ENCODE measurements at places on chromosomes 2 and 18.

- DNase-seq, result no peak
Observed at GRCh38 chr2:240420206-240421104, 15.0 kb upstream of the GPC1 start.

GRCh38 chr2:53609551-53609950 is 158.1 kb upstream of the CHAC2 start:
- no peak for DNase-seq

DNA sequence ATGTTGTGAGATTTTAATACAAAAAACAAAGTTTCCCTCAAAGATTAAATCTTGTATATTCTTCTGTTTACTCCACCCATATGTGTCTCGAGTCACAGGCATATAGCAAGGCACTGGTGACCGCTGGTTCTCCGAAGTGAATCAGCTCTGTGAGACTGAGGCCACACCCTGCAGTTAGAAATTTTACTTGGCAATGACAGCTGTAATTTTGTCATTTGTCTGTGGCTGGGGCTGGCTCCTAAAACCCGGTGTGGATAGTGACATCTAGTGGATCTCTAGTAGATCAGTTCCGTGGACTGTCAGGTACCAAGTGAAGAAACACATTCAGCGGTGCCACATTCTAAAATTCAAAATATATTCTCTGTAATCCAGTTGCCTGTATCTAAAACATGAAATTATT is 278.0 kb downstream of the NEDD4L start:
- peak; percentile 77 for DNase-seq

- no peak for DNase-seq
Observed at GRCh38 chr2:43100362-43100882, 126.0 kb downstream of the ZFP36L2 start.

DNA sequence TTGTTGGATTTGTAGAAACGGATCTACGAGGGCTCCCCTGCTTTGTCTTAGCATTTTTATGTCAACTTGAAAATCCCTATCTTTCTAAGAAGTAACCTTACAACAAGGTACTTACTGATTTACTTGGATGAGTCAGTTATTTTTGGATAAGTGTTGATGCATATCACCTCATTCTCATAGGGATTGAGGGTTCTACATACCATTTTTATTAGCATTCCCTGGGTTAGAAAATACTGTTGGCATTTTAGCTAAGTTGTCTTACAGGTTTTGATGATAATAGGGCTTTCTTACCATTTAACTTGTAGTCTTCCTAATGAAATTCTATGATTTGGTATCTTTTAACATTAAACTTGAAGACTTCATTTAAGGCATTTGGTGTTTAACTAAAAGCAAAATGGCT is 125.2 kb downstream of the UBE2E3 start:
- DNase-seq, result no peak

DNA sequence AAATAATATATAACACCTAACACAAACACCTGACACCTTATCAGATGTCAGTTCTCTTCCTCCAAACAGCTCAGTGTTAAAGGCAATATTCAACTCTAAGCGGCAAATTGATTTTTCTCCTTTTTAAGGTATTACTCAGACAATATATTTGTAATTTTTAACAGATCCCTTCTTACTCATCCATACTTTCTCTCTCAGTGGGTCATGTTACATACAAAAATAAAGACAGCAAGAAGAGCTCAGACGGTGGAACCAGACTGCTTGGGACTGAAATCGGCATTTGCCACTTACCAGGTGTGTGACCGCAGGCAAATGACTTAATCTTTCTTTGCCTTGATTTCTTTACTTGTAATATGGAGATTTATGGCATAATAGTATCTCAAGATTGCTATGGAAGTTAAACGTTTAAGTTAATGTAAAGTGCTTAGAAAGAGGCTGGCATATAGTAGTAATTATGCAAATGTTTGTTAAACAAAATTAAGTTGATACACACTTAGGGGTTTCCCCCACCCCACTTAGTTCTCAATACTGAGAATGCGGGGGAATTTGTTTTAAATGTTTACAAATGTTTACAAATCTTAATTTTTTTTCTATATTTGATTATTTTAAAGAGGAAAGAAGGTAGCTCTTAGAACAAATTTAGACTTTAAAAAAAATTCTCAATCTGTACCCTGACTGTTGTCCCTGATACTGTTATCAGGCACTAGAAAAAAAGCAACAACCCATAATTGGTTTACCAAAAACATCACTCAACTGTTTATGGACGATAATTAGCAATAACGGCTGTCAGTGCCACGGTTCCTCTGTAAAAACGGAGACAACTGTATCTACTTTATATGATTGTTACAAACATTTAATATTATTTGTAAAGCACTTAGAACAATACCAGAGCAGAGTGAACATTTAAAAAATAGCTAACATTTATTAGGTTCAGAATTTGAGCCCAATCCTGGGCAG is 25.6 kb downstream of the MAP3K2 start:
- no peak for DNase-seq

DNA sequence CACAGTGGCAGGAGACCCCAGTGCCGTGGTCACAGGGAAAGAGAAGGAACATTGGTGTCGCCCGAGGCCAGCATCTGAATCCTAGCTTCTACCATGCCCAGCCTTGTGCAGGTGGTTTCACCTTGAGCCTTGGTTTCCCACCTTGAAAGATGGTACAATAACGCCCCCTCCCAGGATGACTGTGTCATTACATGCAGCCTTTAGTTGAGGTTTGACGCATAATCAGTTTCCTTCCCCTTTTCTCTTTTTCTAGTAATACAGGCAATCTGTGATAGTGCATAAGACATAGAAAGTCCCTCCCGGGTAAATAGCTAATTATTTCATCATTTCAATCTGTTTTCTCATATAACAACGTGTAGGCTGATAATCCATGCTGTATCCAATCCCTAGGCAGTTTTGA is 29.8 kb upstream of the ZNF407 start:
- no peak for DNase-seq

GRCh38 chr2:170073288-170073687 is 104.7 kb upstream of the MYO3B start:
- DNase-seq, result no peak

GRCh38 chr2:174729797-174730697 is 34.2 kb downstream of the CHRNA1 start:
- peak; percentile 24 for DNase-seq

DNA sequence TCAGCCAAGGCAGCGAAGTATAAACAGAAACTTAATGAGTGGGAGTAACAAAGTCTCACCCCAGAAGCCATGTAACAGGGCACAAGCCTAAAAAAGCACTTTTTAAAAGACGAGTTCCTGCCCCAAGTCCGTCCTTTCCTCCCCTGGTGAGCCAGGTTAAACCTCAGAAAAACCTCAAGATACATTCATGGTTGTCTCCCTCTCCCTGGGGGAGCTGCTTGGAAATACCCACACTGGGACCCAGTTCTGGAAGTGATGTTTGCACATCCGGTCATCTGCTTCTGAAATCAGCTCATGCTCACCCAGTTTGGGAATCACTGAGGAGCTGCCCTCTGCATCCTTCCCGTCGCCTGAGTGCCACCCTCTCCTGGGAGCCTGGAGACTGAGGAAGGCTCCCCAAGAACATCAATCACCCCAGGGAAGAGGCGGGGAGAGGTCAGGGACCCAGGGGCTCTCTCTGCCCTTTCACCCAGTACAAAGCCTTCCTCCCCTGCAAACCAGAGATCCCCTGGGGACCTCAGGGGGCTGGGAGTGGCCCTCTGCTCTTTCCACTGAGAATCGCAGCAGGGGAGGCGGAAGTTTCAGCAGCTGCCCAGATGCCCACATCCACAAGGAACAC is 150.6 kb upstream of the AGAP1 start:
- no peak for DNase-seq

GRCh38 chr18:60663060-60663989 is 290.8 kb upstream of the MC4R start:
- DNase-seq, result no peak

DNA sequence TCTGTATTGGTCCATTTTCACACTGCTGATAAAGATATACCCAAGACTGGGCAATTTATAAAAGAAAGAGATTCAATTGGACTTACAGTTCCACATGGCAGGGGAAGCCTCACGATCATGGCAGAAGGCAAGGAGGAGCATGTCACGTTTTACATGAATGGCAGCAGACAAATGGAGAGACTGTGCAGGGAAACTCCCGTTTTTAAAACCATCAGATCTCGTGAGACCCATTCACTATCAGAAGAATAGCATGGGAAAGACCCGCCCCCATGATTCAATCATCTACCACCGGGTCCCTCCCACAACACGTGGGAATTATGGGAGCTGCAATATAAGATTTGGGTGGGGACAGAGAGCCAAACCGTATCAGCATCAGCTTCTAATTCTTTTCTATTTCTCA is 217.0 kb downstream of the ANAPC1 start:
- DNase-seq, result no peak

- DNase-seq, result no peak
Observed at GRCh38 chr18:79940126-79940813, 11.2 kb downstream of the SLC66A2 start.

DNA sequence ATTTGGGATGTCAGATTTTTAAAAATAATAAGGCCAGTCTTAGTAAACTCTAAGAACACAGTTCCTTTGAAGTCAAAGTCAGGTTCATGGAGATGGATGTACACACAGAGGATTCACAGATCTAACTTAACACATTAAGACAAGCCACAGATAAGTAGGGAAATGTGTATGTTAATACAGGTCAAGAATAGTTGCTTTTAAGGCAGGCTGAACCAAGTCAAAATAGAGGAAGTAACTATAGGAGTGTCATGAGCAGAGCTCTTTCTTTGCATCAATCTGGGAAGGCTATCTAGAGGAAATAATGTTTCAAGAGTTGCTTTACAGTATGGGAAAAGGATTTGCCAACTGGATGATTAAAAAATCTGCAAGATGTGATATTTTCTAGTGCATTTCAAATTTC is 128.0 kb upstream of the FBXO11 start:
- no peak for DNase-seq

GRCh38 chr2:232235716-232236115 is 142.8 kb upstream of the ALPP start:
- no peak for DNase-seq

- no peak for DNase-seq
Observed at GRCh38 chr2:48272199-48272598, 257.8 kb upstream of the STON1 start.
